ENCODE measurements at places on chromosomes 3 and 15.

DNA sequence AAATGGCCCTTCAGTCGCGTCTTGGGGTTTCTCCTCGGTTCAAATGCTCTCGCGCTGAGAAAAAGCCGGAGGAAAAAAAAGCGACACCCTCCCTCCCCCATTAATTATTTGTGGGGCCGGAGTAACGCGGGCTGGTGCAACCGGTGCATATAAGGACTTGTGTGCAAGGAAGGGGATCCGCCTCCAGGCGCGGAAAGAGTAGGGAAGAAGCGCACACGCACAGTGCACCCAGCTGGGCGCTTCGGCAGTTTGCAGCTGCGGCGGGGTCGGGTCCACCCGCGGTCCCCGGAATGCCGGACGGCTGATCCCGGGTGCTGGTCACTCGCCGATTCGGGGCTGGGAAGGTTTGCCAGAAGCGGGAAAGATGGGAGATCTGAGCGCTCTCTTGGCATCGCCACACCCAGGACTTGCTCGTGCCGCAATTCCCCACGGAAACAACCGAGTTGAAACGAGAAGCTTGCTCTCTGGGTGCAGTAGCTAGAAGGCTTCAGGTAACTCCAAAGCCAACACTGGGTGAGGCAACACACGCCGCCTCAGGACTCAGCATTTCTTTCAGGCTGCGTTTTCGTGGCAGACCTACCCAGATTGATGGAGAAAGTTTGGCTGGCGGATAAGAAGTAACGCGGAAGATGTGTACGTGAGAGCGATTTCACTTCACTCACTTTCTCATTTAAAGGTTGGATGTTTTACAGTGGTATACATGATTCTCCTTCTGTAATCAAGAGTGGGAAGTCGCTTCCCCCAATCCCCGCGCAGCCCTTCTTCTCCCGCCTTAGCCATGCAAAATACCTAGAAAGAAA is 720 bp upstream of the TNIK start:
- DNase-seq = peak; percentile 31

DNA sequence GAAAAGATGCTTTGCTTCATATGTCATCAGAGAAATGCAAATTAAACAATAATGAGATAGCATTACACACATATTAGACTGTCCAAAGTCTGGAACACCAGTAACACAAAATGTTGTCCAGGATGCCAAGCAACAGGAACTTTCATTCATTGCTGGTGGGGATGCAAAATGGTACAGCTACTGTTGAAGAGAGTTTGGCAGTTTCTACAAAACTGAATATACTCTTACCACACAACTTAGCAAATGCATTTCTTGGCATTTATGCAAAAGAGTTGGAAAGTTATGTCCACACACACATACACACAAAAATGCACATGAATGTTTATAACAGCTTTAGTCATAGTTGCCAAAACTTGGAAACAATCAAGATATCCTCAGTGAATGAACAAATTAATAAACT is 195.2 kb upstream of the MME start:
- DNase-seq = no peak

- no peak for DNase-seq
These were observed 3.2 kb downstream of the TRANK1 start for GRCh38 chr3:36941658-36942057.

- DNase-seq = no peak
These were observed 142.3 kb upstream of the TPM1 start for GRCh38 chr15:62900071-62900802.

Measured in effector CD8-positive, alpha-beta T cell (primary cell).